ENCODE measurements at places on chromosomes 16 and 17. TPM values are rescaled to one million over a fixed set of nuclear protein-coding genes. Genes with fewer than 3 reads are reported as not detected.
A peak's percentile ranks its signal among the peaks of the same experiment; 100 is the strongest.

The KCTD5 gene
- 24.0 TPM for total RNA-seq

The RNF222 gene
- not detected for total RNA-seq

DNA sequence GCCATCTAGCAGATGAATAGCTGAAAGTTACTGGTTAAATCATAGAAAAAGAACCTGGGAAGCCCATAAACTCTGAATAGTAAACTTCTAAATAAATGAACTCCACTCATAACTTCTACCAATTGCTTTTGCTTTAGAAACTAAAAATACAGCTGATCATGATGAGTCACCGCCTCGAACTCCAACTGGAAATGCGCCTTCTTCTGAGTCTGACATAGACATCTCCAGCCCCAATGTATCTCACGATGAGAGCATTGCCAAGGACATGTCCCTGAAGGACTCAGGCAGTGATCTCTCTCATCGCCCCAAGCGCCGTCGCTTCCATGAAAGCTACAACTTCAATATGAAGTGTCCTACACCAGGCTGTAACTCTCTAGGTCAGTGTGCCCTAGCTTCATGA is 9.7 kb downstream of the KAT7 start:
- H3K27me3 ChIP-seq: no peaks in the 10 kb centered on the region
- no peak for DNase-seq
- peaks cover 42% of the 10 kb centered on the region for H3K4me1 ChIP-seq
- peaks cover 49% of the 10 kb centered on the region for H3K36me3 ChIP-seq
- no peak overlapping the region for H3K4me3 ChIP-seq

GRCh38 chr16:9484426-9484825 is 393.0 kb downstream of the HAPSTR1 start:
- H3K4me3 ChIP-seq: no peak overlapping the region
- no peaks in the 10 kb centered on the region for H3K27me3 ChIP-seq
- no peaks in the 10 kb centered on the region for H3K36me3 ChIP-seq
- no peak for DNase-seq
- H3K4me1 ChIP-seq: no peaks in the 10 kb centered on the region

GRCh38 chr17:16215002-16215272 is 397 bp downstream of the NCOR1 start:
- H3K4me1 ChIP-seq: peaks cover 42% of the 10 kb centered on the region
- peak overlapping the region; percentile 93 for H3K4me3 ChIP-seq
- peak; percentile 63 for DNase-seq
- peaks cover 5% of the 10 kb centered on the region for H3K36me3 ChIP-seq
- no peaks in the 10 kb centered on the region for H3K27me3 ChIP-seq
- peak overlapping the region; percentile 79 for H3K27ac ChIP-seq

DNA sequence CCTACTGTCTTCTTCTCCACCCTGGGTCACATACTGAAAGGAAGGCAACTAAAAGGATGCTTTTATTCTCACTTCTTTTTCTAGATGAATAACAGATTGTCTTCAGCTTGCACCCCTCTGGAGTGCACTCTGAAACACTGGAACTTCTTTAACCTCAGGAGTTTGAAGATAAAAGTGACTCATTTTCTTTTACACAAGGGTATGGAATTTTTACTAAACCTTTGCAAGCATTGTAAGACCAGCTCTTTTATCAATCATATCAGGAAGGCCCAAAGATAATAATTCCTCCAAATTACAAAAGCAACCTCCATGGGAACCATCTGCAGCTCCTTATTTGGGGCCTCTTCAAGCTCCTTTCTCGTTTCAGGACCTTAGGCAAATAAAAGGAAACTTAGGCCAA is 193.5 kb upstream of the KIF2B start:
- no peak overlapping the region for H3K27ac ChIP-seq
- H3K4me3 ChIP-seq: no peak overlapping the region
- H3K27me3 ChIP-seq: no peaks in the 10 kb centered on the region
- H3K4me1 ChIP-seq: no peaks in the 10 kb centered on the region
- no peak for DNase-seq

Measured in activated CD4-positive, alpha-beta T cell treated with anti-CD3 and anti-CD28 coated beads for 36 hours (primary cell).